ENCODE measurements at places on chromosomes 7 and 10. TPM values are rescaled to one million over a fixed set of nuclear protein-coding genes. Genes with fewer than 3 reads are reported as not detected.

DNA sequence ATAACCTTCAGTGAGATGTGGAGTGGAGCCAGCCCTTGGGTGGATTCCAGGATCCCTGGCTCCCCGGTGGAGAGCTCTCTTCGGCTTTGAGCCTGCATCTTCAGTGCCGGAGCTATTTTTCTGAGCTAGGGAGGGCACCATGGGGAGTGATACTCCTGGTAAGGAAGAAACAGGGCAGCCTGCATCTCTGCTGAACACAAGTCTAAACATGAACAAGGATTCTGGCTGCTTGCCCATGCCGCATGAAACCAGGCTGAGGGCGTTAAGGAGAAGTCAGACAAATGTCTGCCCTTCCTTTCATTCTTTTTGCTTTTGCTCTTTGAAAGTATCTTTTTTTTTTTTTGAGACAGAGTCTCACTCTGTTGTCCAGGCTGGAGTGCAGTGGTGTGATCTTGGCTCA lies 60.4 kb downstream of the EVX1 start:
- H3K27ac ChIP-seq = no peak overlapping the region
- H3K27me3 ChIP-seq = peaks cover 2% of the 10 kb centered on the region
- no peak overlapping the region for H3K4me3 ChIP-seq
- no peaks in the 10 kb centered on the region for H3K4me1 ChIP-seq
- DNase-seq = no peak

Gene PMPCB
- total RNA-seq = 71.5 TPM

GRCh38 chr7:99061001-99061776 lies 82.7 kb downstream of the SMURF1 start:
- H3K4me3 ChIP-seq = no peak overlapping the region
- peaks cover 9% of the 10 kb centered on the region for H3K36me3 ChIP-seq
- H3K27ac ChIP-seq = no peak overlapping the region
- no peak for DNase-seq
- peaks cover 11% of the 10 kb centered on the region for H3K4me1 ChIP-seq
- no peaks in the 10 kb centered on the region for H3K27me3 ChIP-seq

DNA sequence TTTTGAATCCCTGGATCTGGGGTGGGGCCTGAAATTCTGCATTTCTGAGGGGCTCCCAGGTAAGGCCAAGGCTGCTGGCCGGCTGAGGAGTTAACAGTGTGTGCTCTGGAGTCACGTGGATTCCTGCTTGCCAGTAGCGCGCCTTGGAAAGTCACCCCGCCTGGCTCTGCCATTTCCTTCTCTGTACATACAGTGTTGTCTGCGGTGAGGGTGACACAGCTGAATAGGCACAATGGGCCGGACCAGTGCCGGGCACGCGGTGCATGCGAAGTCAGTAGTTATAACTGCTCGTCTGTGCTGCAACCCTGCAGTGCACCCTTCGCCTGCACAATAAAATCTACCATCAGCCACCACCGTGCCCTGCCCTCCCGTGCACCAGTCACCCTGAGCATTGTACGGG lies 68.0 kb upstream of the EEPD1 start:
- no peaks in the 10 kb centered on the region for H3K36me3 ChIP-seq
- no peak for DNase-seq
- no peak overlapping the region for H3K4me3 ChIP-seq
- peaks cover 5% of the 10 kb centered on the region for H3K27me3 ChIP-seq
- no peaks in the 10 kb centered on the region for H3K4me1 ChIP-seq
- H3K27ac ChIP-seq = no peak overlapping the region

Gene PRXL2A
- 11.9 TPM for total RNA-seq

GRCh38 chr7:463817-464453 lies 55.7 kb downstream of the PDGFA start:
- no peak for DNase-seq
- no peaks in the 10 kb centered on the region for H3K27me3 ChIP-seq
- H3K4me3 ChIP-seq = no peak overlapping the region
- H3K36me3 ChIP-seq = no peaks in the 10 kb centered on the region
- H3K27ac ChIP-seq = no peak overlapping the region
- H3K4me1 ChIP-seq = no peaks in the 10 kb centered on the region

GRCh38 chr7:132354527-132354926 lies 221.7 kb downstream of the PLXNA4 start:
- no peak overlapping the region for H3K27ac ChIP-seq
- no peaks in the 10 kb centered on the region for H3K36me3 ChIP-seq
- H3K27me3 ChIP-seq = peaks cover 33% of the 10 kb centered on the region
- DNase-seq = no peak

- no peak for DNase-seq
- no peaks in the 10 kb centered on the region for H3K36me3 ChIP-seq
- no peak overlapping the region for H3K27ac ChIP-seq
- H3K4me1 ChIP-seq = peaks cover 6% of the 10 kb centered on the region
These were observed 98.1 kb upstream of the LRRC4 start for GRCh38 chr7:128129224-128129864.

Gene LCOR
- 26.2 TPM for total RNA-seq

Gene PDE6C
- total RNA-seq = not detected

DNA sequence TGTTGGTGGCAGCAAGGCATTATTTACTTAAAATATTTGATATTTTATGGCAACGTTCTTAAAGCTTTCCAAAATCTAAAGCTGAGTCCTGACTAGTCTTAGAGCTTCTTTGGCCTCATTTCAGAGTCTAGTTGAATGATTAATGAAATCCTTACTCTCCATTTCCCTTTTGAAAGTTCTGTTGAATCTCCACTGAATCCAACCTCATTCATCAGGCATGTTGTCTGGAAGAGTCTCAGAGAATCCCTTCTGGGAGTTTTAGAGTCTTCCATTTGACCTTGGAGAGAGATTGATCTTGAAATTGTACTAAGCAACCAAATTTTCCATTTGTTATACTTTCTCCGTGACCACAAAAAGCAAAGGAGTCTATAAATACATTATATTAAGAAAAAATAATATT lies 198.5 kb upstream of the TMEM196 start:
- DNase-seq = no peak
- H3K4me3 ChIP-seq = no peak overlapping the region
- H3K36me3 ChIP-seq = no peaks in the 10 kb centered on the region
- H3K27me3 ChIP-seq = no peaks in the 10 kb centered on the region
- no peaks in the 10 kb centered on the region for H3K4me1 ChIP-seq
- no peak overlapping the region for H3K27ac ChIP-seq

GRCh38 chr7:30062587-30062986 lies 34.4 kb downstream of the PLEKHA8 start:
- no peaks in the 10 kb centered on the region for H3K4me1 ChIP-seq
- no peak for DNase-seq
- peaks cover 3% of the 10 kb centered on the region for H3K36me3 ChIP-seq
- no peak overlapping the region for H3K4me3 ChIP-seq
- H3K27ac ChIP-seq = no peak overlapping the region

Gene LRRC27
- total RNA-seq = 3.4 TPM

- H3K27ac ChIP-seq = no peak overlapping the region
- H3K36me3 ChIP-seq = no peaks in the 10 kb centered on the region
- no peak for DNase-seq
These were observed 620.6 kb upstream of the ANKRD30A start for GRCh38 chr10:36504758-36505157.

Gene ANLN
- 23.8 TPM for total RNA-seq

Gene TCAF1
- total RNA-seq = 13.8 TPM

DNA sequence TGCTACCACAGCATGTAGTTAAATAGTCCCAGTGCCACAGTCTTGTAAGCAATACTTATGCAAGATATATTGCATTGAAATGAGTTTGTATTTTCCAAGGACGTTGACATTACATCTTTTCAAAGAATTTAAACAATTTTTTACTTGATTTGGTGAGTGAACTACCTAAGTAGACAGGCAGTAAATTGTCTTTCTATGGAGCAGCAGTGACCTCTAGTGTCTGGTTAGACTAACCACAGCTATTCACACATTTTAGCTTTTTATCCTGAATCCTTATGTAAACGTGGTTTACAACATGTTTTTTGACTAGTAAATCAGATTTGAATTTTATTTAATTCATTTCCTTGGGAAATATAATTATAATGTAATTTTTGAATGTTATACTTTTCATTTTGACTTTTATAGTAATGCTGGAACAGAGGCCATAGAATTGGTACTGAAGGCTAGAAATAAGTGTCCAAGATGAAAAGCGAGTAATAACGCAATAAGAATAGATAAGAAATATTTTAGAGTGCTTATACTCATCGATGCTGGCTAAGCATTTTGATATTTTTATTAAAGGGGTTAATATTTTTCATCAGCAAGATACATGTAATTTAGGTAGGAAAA lies 5.6 kb downstream of the LRRTM3 start:
- no peak overlapping the region for H3K4me3 ChIP-seq
- peaks cover 22% of the 10 kb centered on the region for H3K27me3 ChIP-seq
- H3K27ac ChIP-seq = no peak overlapping the region
- no peak for DNase-seq
- no peaks in the 10 kb centered on the region for H3K4me1 ChIP-seq

- peaks cover 6% of the 10 kb centered on the region for H3K27me3 ChIP-seq
- H3K4me3 ChIP-seq = no peak overlapping the region
- H3K27ac ChIP-seq = no peak overlapping the region
- no peak for DNase-seq
These were observed 91.5 kb upstream of the CUX1 start for GRCh38 chr7:101725921-101726320.

DNA sequence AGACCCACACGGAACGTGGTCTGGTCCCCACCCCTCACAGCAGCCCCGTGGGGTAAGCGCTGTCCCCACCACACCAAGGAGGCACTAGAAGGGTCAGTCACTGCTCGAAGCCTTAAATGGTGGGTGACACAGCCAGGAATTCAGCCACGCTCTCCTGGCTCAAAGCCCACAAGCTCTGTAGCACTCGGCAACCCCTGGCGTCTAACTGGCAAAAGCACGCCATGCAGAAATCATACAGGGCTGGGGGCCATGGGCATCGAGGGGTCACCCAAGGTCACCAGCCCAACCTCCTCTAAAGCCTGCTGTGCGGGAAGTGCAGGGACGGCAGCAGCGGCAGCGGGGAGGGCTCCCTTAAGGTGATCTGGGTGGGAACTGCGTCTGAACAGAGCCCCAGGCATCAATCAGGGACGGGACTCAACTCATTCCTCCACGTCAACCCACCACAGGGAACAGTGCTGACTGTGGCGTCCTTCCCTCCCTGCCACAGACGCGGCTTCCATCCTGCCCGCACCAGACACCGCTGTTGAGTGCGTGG lies 7.8 kb downstream of the GPER1 start:
- H3K27me3 ChIP-seq = no peaks in the 10 kb centered on the region
- H3K4me1 ChIP-seq = no peaks in the 10 kb centered on the region
- no peak for DNase-seq
- peaks cover 4% of the 10 kb centered on the region for H3K36me3 ChIP-seq

DNA sequence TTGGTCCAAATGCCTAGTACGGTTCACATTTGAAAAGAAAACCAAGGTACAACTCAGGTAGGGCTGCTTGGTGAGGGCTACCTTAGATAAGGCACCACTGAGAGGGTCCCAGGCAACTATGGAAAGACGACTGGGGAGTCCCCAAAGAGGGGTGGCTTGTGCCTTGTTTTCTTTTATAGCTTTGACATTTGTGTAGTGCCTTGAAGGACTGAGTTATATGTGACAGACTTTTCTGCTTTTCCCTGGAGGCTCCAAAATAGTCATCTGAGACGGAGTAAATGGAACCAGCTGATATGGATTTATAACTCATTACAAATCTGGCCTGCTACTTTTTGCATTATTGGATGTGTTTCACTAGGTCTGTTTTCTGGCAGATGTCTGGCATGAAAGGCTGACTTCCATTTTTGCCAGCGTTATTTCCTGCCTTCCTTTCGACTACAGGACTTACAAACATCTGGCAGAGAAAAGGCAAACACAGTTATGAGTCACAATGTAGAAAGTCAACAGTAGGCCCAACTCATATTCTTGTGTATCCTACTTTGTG lies 88.2 kb upstream of the IMMP2L start:
- no peak overlapping the region for H3K4me3 ChIP-seq
- DNase-seq = no peak
- H3K27ac ChIP-seq = no peak overlapping the region
- no peaks in the 10 kb centered on the region for H3K4me1 ChIP-seq

Gene MYOF
- total RNA-seq = 13.7 TPM

Measured in activated T-helper 1 cell treated with anti-CD3 and anti-CD28 coated beads, Interleukin-12 subunit alpha, Interleukin-12 subunit beta, Interleukin-2, Interleukin-4 antibody, amounts not matched to agents 30 ng/mL and 10 ng/mL and 1 ng/mL, durations not matched to agents 14 hours and 24 hours and 36 hours (primary cell).